ENCODE measurements at places on chromosomes 4 and X.

DNA sequence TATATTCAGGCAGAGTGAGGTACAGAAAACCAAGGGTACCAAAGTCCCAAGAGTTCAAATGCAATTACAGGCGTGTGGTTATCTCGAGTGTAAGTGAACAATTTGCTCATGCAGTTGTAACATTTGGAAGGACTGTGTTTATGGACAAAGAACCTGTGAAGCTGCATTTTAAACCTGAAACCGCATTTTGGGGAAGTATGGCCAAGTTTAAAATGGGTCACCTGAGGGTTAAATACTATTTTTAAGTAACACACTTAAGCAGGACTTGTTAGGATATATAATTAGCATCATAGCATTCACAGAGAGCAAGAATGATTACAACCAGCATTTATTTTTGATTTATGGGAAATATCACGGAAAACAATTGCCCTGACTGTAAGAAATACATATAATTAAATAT, 79.1 kb upstream of the LCORL start:
- DNase-seq, result no peak

- DNase-seq, result no peak
These were observed 27.7 kb downstream of the LARP7 start for GRCh38 chr4:112664611-112665010.

GRCh38 chrX:95101851-95102390, 1427.9 kb downstream of the FAM133A start:
- no peak for DNase-seq

GRCh38 chr4:139153411-139154133, 23.4 kb downstream of the ELF2 start:
- no peak for DNase-seq

DNA sequence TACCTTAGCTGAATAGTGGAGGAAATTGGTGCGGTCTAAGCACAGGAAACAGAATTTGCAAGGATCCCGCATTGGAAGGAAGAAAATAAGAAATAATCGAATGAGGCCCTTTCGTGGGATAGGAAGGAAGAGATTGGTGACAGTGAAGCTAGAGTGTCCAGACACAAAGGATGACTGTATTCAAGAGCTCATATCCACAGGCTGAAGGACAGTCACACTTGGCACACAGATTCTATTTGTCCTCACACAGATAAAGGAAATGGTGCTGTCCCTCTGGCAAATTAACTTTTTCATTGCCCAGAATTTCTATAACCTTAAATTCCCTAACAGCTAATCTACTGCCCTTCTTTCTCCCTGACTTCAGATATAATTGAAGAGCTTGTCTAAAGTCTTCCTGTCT, 2188.9 kb upstream of the TENM3 start:
- no peak for DNase-seq

GRCh38 chr4:177222781-177223180, 86.9 kb upstream of the NEIL3 start:
- DNase-seq, result no peak

- no peak for DNase-seq
These were observed 6.7 kb upstream of the DCTD start for GRCh38 chr4:182923796-182924340.

DNA sequence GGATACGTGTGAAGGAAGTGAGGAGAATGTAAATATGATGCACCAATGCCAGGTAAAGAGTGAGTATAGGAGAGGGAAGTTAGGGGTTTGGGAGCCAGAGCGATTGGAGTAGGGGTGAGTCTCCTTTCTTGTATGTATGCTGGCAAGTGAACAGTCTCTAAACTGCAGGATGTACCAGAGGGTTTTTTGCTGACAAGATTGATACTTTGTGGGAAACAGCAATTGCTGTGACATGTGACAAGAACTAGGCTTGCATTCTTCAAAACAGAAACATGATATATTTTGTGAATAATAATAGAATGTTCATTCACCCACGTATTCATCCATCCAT, 706 bp downstream of the CHIC1 start:
- DNase-seq, result no peak
